Fibroblast of gingiva (primary cell): ENCODE measurements at places on chromosomes 12 and 14.

DNA sequence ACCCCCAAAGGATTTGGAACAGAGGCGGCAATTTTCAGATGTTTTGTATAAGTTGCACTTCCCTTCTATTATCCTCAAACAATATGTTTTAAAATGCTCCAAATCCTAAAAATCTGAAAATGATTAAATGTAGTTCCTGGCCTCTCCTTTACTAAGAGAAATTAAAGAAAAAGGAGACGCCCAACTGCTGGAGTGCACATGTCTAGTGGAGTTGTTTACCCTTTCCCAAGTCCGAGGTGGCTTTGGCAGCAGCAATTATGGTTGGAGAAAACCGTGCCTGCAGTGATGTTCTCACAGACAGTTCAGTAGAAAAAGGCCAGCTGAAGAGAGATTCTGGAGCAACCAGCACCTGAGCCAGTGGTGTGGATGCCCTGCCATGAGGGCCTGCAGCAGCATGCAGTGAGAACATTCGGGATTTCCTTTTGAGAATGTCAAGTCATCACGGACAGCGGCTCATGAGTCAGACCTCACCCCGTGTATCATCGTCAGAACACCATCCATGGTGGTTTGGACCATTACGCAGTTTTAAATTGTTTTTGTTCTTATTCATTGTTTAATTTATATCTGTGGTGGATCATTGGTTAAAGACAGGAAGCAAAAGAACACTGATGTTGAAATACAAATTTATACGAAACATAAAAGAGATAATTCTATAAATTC, 179.0 kb upstream of the KRR1 start:
- DNase-seq = peak; percentile 99

GRCh38 chr14:64476438-64476837, 11.1 kb downstream of the AKAP5 start:
- no peak for DNase-seq

GRCh38 chr12:31386364-31386777, 60.4 kb upstream of the SINHCAF start:
- no peak for DNase-seq

- DNase-seq = no peak
These were observed 91.1 kb downstream of the FOXN3 start for GRCh38 chr14:89325959-89326358.

DNA sequence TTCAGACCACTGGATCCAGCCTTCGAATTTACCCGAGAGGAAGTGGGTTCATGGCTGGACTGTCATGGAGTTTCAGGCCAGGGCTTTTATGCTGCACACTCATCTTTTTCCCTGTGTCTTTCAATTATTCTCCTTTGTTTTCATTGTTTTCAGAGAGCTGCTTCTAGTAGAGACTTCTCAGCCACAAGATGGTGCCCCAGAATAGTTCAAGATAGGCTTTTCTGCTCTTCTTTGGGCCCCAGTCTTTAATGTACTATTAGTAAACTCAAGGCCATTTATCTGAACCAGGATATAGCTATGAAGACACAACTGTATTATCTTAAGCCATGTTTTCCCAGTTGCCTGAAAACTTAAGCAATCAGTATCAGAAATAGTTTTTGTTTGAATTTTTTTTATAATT, 30.4 kb upstream of the PSMA6 start:
- peak; percentile 17 for DNase-seq

GRCh38 chr12:55733858-55734257, 5.0 kb upstream of the CD63 start:
- peak; percentile 2 for DNase-seq

- DNase-seq = no peak
These were observed 22.0 kb downstream of the CACNA1C start for GRCh38 chr12:2074792-2075191.

- no peak for DNase-seq
These were observed 77.8 kb downstream of the SERPINA3 start for GRCh38 chr14:94689985-94690400.

GRCh38 chr12:2897418-2897817, 6.7 kb downstream of the TULP3 start:
- no peak for DNase-seq

GRCh38 chr14:29705801-29706200, 221.8 kb downstream of the PRKD1 start:
- DNase-seq = peak; percentile 49

DNA sequence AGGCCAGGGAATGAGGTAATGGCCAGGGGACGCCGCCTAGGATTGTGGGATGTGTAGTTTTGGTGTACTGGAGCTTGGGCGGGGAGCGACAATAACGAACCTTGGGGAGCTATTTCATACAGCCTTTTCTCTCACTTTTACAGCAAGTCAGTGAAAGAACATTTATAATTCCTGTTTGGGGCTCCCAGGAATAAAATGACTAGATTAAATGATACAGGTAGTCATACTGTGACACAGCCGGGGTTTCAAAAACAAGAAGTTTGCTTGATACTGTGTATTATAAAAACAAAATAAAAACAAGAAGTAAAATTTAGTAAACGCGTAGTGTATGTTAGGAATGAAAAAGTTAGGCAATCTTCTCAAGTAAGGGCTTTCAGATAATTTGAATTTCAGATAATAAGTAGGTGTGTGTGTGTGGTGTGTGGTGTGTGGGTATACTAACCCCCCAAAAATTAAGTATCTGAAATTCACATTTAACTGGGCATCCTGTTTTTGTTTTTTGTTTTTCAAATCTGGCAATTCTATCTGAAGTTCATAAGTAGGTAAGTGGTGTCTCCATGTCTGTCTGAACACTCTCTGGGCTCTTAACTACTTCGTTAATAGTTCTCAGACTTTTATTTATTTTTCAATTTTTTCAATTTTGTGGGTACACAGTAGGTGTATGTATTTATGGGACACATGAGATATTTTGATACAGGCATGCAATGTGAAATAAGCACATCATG, 458 bp upstream of the DCTN2 start:
- no peak for DNase-seq

GRCh38 chr12:27822076-27822712, 42.2 kb upstream of the MANSC4 start:
- no peak for DNase-seq

DNA sequence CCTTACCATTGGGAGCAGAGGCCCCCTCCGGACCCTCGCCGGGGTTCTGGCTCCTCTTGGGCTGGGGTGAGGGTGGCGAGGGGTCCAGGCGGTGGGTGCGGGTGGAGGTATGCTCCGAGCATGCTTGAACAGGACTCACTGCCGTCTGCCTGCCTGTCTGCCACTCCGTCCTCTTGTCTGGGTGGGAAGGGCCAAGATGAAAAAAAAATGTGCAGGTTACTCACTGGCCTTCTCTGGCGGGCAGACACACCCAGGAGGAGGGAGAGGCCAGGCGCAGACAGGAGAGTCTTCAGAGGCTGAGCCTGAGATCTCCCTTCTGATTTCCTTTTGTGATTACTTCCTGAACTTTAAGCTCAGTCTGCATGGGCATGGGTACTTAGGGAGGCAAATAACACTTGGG, 76.1 kb downstream of the STON2 start:
- no peak for DNase-seq

DNA sequence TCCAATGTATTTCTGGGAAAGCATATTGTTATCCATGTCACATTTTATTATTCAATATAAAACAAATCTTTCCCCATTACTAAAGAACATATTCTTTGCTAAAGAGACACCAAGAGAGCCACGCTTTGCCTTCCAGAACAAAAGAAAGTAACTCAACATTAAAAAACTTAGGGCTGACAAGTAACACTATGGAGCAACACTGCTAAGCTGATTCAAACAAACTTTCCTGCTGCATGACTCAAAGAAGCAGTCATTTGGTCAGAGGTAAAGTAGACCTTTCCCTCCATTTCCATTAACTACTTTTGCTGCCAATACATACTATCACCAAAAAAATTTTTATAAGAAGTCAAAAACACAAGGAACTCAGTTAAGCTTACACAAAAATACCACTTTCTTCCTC, 83.0 kb downstream of the DENND5B start:
- DNase-seq = peak; percentile 36

GRCh38 chr14:58701604-58702003, 63.8 kb downstream of the DACT1 start:
- DNase-seq = no peak

DNA sequence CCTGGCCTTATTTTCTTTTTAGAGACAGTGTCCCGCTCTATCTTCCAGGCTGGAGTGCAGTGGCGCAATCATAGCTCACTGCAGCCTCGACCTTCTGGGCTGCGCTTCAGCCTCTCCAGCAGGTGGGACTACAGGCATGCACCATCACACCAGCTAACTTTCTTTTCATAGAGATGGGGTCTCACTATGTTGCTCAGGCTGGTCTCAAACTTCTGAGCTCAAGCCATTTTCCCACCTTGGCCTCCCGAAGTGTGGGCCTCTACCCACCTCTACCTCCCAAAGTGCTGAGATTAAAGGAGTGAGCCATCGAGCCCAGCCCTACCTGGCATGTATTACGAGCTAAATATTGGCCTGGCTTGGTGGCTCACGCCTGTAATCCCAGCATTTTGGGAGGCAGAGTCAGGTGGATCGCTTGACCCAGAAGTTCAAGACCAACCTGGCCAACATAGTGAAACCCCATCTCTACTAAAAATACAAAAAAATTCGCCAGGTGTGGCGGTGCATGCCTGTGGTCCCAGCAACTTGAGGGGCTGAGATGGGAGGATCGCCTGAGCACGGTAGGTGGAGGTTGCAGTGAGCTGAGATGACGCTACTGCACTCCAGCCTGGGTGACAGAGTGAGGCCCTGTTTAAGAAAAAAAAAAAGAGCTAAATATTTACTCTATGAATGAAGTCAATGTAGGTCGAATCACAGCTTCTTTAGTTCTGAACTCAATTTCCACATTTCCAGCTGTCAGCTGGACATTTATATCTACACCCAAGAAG, 7.6 kb upstream of the RILPL1 start:
- DNase-seq = no peak

DNA sequence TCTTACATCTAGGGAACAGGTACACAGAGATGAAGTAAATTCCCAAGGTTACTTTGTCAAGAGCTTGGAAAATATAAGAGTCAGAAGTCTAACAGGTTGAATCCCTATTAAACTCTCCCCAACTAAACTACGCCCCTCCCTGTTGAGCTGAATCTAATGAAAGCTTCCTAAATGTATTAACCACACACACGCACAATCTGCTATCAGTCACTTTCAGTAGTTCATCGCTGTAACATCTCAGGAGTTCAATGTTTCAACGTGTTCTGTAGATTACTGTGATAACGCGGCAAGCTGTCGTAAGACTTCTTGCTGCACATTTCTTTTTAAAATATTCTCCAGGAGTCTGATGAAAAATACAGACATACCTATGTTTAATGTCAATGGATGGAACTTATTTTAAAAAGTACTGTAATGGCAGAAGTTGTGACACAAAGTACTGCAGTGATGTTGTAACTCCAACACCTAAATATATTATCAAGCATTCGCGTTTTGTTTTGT, 612 bp upstream of the SLC25A3 start:
- no peak for DNase-seq

DNA sequence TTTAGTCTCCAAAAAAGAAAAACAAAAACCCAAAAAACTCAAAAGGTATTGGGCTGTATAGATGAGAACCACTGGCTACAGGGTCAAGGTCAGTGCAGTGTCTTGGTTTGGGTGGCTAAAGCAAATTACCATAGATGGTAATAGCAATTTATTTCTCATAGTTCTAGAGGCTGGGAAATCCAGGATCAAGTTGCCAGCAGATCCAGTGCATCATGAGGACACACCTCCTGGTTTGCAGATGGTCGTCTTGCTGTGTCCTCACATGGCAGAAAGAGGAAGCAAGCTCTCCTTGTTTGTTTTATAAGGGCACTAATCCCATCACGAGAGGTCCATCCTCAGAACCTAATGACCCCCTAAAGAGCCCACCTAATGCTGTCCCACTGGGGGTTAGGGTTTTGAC, 11.2 kb downstream of the COX14 start:
- no peak for DNase-seq

- DNase-seq = peak; percentile 30
These were observed at the start of gene NUAK1 for GRCh38 chr12:106138633-106139421. NUAK1 (minus strand) TSS chr12:106138954; CDS start chr12:106138653, 301 bp downstream.

DNA sequence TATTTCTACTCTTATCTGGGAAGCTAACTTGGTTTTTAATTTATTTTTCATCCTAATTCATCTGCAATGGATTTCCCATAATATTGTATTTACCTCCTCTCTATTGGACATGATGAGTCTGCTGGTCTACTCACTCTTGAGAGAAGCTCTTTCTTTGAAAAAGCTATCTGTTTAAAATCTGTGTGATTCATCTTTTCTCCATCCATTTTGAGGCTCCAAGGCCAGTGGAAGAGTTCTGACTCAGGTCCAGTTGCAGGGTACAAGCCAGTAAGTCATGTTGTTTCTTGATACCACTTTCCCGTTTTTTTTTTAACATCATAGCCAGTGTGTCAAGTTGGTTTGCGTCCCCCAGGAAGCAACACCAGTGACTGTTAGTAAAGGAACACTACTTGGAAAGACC, 160.3 kb upstream of the BMP4 start:
- no peak for DNase-seq

DNA sequence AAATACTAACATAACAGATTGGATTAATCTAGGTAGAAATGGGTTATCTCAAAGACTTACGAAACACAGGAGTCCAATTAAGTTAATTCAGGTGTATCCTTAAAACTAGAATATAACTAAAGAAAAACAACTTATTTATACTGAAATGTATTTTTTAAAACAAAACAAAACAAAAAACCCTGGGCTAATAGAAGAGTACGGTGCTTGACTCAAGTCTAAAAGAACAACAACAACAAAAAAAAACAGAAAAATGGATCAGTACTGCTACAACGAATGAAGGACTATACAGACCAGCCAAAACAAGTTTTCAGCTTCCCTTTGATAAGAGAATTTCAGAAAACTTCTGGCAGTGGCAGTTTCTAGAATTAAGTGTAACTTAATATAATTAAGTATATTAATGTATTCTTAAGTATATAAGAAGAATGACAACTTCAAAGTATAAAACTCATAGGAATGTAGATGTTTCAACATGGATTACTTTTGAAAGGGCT, 120.1 kb upstream of the EGLN3 start:
- DNase-seq = no peak

DNA sequence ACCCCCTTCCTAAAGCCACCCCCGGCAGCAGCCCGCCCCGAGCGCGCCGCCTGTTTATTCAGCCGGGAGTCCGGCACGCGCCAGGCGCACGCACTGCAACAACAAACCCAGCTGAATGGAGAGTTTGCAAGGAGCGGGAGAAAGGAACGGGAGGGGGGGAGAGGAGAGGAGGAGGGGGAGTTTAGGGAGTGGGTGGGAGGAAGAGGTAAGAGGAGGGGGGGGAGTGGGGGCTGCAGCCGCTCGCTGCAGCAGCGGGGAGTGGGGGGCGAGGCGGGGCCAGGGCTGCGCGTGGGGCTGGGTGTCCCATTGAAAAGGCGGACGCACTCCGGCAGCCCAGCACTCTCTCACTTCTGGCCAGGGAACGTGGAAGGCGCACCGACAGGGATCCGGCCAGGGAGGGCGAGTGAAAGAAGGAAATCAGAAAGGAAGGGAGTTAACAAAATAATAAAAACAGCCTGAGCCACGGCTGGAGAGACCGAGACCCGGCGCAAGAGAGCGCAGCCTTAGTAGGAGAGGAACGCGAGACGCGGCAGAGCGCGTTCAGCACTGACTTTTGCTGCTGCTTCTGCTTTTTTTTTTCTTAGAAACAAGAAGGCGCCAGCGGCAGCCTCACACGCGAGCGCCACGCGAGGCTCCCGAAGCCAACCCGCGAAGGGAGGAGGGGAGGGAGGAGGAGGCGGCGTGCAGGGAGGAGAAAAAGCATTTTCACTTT, at the start of gene ASCL1:
Gene ASCL1, plus strand, starts transcription at position 336 of the 712 bp plus-strand sequence. CDS start 571 bp downstream, outside the sequence.
- DNase-seq = no peak

GRCh38 chr12:29072631-29073030, 76.4 kb upstream of the FAR2 start:
- DNase-seq = no peak
